ENCODE measurements at places on chromosomes 4 and X. TPM values are rescaled to one million over a fixed set of nuclear protein-coding genes. Genes with fewer than 3 reads are reported as not detected.

GRCh38 chrX:115021121-115021520 is 3.7 kb upstream of the IL13RA2 start:
- no peak for DNase-seq

GRCh38 chr4:17027495-17027894 is 129.1 kb upstream of the LDB2 start:
- no peak for DNase-seq

GRCh38 chr4:120716346-120716745 is 206.2 kb downstream of the PRDM5 start:
- no peak for DNase-seq

DNA sequence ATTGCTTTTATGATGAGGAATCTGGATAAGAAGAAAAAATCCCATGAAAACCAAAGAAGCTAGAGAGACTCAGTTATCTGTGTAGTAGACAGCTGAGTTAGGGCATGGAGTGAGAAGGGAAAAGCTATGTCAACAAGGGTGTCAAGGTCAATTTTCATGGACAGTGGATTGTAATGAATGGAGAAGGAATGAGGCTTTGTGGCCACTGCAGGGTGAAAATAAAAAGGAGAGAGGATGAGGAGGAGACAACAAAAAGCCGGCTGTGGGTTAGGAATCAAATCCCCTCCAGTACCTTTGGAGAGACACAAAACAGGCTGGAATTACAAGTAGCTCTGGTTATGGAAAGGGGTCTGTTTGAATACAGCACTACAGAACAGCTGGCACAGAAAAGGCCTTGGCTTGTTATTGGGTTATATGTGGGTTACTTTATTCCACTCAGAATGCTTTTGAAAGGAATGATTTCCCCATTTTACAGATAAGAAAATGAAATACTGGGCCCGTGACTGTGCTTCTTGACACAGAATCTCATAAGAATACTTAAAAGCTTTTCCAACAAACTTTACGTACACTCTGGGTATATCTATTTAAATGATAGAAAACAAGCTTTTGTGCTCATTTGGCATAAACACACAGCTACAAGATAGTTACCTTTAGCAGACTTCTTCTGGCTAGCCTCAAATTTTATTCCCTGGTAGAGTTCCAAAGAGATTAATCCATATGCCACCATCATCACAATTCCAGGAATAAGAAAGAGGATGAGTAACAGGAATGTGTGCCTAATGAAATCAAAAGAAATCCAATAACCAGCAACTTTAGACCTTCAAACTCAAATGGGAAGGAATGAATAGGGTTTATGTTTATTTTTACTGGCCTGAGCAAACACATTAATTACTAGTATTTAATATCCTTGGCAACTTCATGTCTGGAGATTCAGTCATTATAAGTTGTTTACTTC is 7.5 kb downstream of the CCKAR start:
- DNase-seq: no peak

DNA sequence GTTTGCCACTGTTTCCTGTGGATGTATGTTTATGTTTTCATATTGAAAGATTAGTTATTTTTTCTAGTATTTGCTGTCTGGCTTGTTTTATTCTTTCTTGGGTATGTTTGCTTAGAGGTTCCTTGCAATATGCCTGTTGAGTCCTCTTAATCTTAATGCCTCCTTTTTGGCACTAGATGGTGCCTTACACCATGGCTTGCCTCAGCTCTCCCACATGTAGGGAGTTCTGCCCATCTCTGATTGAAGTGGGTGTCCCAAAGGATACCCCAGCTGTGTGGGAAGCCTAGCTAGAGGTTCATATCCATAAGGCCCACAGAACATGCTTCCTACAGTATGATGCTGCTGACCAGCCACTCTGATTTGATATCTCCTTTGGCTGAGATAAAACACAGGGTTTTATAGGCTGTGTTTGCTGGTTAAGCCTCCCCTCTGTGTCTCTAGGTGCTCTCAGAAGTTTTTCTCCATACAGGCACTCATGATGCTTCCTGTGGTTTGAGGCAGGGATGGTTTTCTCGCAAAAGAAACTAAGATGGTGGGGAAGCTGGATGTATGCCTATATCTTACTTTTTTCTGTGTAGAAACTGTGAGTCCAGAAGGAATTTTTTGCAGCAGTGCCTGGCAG is 162.4 kb downstream of the ASB9 start:
- DNase-seq: no peak

DNA sequence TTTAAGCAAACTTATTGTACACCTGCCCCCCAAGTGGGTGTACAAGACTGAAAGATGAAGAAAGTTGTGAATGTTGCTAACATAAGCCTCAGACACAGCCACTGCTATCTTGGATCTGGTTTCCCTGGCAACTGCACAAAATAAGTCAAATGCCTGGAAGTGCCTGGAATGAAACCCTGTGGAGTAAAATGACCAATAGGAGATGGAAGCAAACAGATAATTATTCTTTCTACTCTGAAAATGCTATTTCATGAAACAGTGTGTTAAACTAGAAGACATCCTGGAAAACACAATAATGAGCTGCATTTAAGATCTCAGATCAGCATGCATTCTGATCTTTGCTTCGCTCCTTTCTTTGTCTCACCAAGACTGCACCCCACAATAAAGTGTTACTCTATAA is 1016.0 kb downstream of the ARAP2 start:
- no peak for DNase-seq

GRCh38 chr4:139076016-139076744 is 60.6 kb downstream of the NOCT start:
- DNase-seq: no peak

- no peak for DNase-seq
These were observed 25.0 kb upstream of the MTHFD2L start for GRCh38 chr4:74132944-74133343.

GRCh38 chrX:40459571-40460158 is 121.1 kb upstream of the ATP6AP2 start:
- DNase-seq: no peak

GRCh38 chr4:140807491-140808252 is 51.5 kb upstream of the TBC1D9 start:
- DNase-seq: no peak

DNA sequence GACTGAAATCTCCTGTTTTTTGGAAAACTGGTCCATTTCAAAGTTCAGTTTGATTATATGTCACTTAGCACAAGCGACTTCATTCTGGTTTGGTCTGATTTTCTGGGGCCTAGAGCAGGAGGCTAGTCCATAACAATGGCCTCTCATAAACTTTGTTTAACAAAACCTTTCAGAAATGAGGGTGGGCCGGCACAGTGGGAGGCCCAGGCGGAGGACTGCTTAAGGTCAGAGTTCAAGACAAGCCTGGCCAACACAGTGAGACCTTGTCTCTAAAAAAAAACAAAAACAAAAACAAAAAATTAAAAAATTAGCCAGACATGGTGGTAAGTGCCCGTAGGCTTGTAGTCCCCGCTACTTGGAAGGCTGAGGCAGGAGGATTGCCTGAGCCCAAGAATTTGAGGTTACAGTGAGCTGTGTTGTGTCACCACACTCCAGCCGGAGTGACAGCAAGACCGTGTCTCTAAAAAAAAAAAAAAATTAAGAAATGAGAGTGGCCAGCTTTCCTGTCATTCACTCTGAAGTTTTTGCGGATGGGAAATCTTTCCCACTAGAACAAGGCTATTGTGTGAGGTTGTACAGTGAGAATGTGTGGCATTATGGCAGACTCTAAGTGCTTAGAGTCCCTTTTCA is 1.2 kb upstream of the PLAC8 start:
- DNase-seq: no peak

- no peak for DNase-seq
These were observed 33.9 kb upstream of the HPF1 start for GRCh38 chr4:169791527-169792156.

- DNase-seq: no peak
These were observed 94.2 kb upstream of the TEX13D start for GRCh38 chrX:124238268-124238667.

DNA sequence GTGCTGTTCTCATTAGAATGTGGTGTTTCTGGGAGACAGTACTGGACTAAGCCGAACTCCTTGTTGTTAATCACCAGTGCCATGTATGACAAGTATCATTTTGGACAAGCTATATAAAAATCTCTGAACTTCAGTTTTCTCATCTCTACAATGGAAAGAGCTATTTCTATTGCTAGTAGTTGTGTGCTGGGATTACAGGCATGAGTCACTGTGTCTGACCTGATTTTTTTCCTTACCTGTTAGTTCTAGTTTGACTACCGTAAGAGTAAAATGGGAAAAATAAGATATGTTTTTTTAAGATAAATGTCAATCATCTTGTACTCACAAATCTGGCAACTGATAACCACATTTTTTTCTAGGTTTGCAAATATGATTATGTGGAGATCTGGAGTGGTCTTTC is 192.3 kb downstream of the TLL1 start:
- no peak for DNase-seq

GRCh38 chr4:128277856-128278255 is 9.8 kb downstream of the PGRMC2 start:
- DNase-seq: no peak

- no peak for DNase-seq
These were observed 37.7 kb downstream of the SOX3 start for GRCh38 chrX:140467211-140467610.

- no peak for DNase-seq
These were observed 90.8 kb downstream of the AASDH start for GRCh38 chr4:56296526-56296925.

- no peak for DNase-seq
These were observed 92.7 kb downstream of the AFF2 start for GRCh38 chrX:148593146-148593545.

- no peak for DNase-seq
These were observed 146.3 kb downstream of the LDB2 start for GRCh38 chr4:16752150-16752549.

DNA sequence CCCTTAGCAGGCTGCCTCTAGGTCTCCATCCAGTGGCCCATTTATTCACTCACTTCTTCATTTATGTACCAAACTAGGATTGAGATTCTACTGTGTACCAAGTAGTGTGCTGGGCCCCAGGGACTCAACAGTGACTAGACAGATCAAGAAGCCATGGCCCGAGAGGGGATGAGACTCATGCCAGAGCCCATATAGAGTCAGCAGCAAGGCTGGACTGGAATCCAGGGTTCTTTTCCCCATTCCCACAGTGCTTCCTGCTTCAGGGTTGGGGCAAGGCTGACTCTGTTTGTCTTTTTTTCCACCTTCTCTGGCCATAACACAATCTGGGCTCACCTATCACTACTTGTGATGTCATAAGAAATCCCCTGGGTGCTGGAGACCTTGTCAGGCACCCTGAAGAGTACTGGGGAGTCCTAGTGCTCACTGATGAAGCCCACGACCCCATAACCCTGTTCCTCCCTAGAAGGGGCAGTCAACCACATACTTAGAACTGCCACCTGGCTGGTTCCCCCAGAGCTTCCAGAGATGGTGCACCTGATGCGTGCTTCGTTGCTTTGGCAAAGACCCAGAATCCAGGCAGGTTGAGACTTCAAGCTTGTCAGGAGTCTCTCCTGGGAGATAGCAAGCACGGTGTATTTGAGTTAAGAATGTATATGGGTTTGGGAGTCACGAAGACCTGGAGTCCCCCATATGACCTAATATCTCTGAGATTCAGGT is 6.2 kb downstream of the RTL5 start:
- DNase-seq: no peak

GRCh38 chr4:48484494-48485168 is 1.5 kb downstream of the SLC10A4 start:
- no peak for DNase-seq

DNA sequence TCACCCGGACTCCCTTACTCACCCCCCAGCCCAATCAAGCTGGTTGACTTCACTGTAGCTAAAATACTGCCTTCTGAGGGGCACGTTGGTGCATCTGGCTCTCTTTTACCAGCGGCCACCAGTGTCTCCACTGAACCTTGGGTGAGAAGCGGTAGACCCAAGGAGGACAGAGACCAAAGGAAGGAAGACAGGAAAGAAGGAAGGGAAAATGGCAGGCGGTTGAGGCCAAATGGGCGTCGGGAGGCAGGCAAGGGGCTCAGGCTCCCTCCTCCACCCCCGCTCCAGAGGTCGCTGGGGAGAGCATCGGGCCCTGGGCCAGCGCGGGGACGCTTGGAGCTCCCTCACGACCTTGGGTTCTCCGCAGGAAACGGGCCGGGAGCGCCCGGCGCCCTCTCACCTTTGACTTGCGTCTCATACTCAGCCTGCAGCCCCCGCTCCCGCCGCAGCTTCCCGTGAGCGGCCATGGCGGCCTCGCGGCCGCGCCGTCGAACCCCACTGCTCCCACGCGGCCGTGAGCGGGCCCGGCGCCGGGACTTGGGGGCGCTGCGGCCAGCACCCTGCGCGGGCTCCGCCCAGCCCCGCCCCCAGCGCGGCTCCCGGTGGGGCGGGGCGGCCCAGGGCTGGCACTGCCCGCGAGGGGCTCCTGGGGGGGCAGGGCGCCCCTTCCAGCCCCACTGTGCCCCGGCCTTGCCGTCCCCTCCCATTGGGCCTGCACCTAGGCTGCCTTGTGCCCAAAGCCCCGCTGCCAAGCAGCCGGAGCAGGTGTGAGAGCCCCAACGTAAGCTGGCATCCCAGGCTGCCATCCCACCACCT is at the start of gene ARHGAP4:
Gene ARHGAP4, minus strand, starts transcription at position 526 of the 813 bp plus-strand sequence. Its CDS starts 62 bp downstream, at position 464.
- DNase-seq: no peak

- no peak for DNase-seq
These were observed 19.9 kb upstream of the KIAA1210 start for GRCh38 chrX:119147486-119147885.

DNA sequence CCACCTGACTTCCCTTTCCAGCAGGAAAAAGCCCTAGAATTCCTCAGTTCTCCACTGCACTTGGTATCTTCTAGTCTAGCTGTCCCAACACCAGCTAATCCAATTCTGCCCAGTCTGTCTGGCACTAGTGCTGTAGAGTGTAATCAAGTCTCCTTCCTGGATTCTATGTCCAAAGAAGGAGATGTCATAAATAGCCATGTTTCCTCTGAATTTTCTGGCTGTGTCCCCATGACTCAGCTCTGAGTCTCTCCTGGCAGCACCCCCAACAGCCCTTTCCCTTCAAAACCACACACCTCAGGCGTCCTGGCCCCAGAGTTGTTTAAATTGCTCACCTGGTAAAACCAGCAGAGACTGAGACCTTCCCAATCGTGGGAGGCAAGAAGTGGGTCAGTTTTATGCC is 197.2 kb downstream of the GRXCR1 start:
- no peak for DNase-seq

DNA sequence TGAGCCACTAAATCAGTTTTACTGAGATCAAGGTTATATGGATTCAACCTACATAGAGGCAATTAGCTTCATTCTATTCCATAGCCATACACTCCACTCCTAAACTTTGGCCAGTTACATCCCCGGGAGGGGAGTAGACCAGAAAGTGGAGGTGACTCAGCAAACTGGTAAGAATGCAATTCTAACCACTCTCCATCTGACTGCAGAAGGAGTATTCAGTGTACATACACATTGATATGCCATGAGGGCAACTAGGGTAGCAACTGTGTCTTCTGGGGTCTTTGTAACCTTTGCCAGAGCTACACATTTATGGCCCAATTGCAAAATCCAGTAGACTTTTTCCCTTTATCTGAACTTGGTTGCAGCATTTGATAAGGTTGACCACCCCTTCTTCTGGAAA is 7.6 kb downstream of the SLC25A43 start:
- DNase-seq: no peak

- DNase-seq: no peak
These were observed 37.3 kb upstream of the IGFBP7 start for GRCh38 chr4:57147335-57148060.

Gene MAGEA10
- total RNA-seq: not detected

Gene SLC16A2
- total RNA-seq: 6.5 TPM

Gene SYTL4
- 1.7 TPM for total RNA-seq

Gene ASB12
- total RNA-seq: 3.2 TPM

Gene WAS
- total RNA-seq: 2.4 TPM

Gene JCHAIN
- total RNA-seq: not detected

Gene BMPR1B
- 1.4 TPM for total RNA-seq

Gene DAPP1
- 0.82 TPM for total RNA-seq

Gene PABPC4L
- 0.70 TPM for total RNA-seq

Gene CLDN2
- not detected for total RNA-seq

Data from heart left ventricle (tissue), 16 donors.